ENCODE measurements at places on chromosomes 2 and 18. TPM values are rescaled to one million over a fixed set of nuclear protein-coding genes. Genes with fewer than 3 reads are reported as not detected.

Gene SLC9A4
- not detected for total RNA-seq

Gene CCDC74B
- 0.33 TPM for total RNA-seq

Gene CYP26B1
- total RNA-seq, result 0.05 TPM

Gene LRRC30
- total RNA-seq, result not detected

Gene GCKR
- 0.76 TPM for total RNA-seq

Gene SLC5A7
- total RNA-seq, result not detected

Gene SIGLEC15
- 3.5 TPM for total RNA-seq

Gene DSC2
- 4.9 TPM for total RNA-seq

GRCh38 chr2:81084101-81084500 lies 779.5 kb upstream of the LRRTM1 start:
- DNase-seq, result no peak

GRCh38 chr18:31424383-31424988 lies 23.1 kb upstream of the DSG3 start:
- DNase-seq, result peak; percentile 58

DNA sequence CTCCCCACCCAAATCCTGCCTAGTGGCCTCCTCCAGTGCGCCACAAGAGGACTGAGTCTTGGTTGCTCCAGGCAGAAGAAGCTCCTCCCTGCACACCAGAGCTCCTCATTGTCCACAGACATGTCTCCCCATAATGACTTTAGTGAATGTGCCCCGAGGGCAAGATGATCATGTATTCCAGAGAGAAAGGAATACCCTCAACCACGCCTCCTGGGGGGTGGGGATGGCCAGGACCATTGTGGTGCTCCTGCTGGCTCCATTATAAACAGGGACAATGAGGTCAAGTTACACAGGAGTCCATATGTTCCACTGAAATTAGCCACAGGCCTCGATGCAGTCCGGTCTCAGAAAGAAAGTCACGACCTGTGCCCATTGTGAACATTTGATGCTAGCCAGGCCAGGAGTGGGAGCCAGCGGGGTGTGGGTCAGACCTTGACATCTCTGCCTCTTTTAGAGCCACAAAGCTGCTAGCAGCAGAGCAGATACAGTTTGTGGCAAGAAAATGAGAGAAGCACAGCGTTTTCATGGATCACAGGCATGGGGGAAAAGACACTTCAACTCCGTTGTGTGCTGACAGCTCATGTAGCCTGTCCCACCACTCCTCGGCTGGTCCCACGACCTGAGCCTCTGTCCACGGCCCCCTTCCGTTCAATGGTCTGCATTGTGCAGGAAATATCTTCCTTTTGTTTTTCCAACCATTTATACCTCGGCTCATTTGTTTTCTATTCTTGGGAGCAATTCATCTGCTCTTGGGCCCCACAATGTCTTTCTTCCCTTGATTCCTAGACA lies 70.7 kb upstream of the FZD7 start:
- DNase-seq, result no peak

DNA sequence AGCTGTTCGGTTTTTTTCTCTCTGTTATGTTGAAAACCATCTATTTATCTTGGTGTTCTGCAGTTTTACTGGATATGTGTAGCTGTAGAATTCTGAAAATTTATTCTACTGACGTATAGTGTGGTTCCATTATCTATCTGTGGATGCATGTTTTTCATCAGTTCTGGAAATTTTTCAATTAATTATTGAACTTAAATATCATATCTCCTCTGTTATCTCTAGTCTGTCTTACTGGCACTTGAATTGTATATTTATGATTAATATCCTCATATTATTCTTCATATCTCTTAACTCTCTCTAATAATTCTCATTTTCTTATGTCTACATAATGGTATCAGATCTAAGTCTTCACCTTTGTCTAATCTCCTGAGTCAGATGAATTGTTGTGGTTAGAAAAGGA lies 501.7 kb downstream of the STK39 start:
- no peak for DNase-seq

GRCh38 chr2:178819147-178819875 lies 12.1 kb upstream of the TTN start:
- DNase-seq, result no peak

DNA sequence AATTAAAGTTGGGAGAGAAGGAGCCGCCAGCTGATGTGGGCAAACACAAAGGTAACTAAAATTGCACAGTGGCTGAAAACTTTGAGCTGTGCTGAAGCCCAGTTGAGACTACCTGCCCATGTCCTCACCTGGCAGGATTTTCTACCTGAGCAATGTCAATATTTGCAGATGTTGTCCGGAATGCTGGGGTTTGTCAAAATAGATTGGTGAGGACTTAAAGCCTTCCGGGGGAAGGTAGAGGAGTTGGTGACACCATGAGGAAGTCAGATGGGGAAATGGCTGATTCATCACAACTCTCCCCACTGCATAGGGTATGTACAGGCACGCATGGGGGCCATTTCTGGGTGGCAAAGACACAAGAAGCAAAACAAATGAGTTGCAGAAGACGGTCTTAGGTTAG lies 114.9 kb downstream of the ALK start:
- no peak for DNase-seq

- DNase-seq, result no peak
Observed at GRCh38 chr2:105134081-105134480, 96.2 kb downstream of the MRPS9 start.

- no peak for DNase-seq
Observed at GRCh38 chr18:54229421-54230059, 5.1 kb upstream of the MBD2 start.

DNA sequence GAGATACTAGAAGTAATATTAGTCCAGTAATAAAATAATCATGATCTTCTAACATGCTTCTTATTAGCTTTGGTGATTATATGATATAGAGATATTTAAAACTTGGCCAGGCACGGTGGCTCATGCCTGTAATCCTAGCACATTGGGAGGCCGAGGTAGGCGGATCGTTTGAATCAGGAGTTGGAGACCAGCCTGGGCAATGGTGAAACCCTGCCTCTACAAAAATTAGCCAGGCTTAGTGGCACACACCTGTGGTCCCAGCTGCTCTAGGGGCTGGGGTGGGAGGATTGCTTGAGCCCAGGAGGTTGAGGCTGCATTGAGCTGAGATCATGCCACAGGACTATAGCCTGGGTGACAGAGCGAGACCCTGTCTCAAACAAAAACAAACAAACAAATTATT lies 87.0 kb downstream of the WDR7 start:
- DNase-seq, result no peak

DNA sequence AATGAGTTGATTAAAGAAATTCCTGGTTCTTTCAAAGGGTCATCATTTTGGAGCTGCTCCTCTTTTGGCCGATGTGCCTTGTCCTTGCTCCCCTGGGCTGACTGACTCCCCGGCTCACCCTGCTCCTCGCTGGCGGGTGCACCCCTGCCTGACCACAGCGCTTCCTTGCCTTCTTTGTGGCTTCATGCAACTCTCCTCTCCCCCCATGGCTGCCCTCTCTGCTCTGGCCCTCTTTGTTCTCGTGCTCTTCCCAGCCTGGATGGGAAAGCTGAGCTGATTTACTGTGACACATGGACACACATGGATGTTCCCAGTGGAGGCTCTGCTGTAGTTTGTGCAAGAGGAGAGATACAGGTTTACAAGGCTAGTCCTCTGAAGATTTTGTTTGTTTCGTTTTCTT lies 234.6 kb downstream of the HAUS1 start:
- DNase-seq, result no peak

- no peak for DNase-seq
Observed at GRCh38 chr2:201520201-201520600, 68.7 kb downstream of the STRADB start.

- no peak for DNase-seq
Observed at GRCh38 chr2:230601510-230601909, 111.1 kb upstream of the CAB39 start.

- DNase-seq, result no peak
Observed at GRCh38 chr2:233048569-233049193, 11.5 kb upstream of the INPP5D start.

All from HT-29 (cell line).